Mesothelial cell of epicardium (in vitro differentiated cells): ENCODE measurements at places on chromosomes 4 and X. TPM values are rescaled to one million over a fixed set of nuclear protein-coding genes. Genes with fewer than 3 reads are reported as not detected.

The RAB41 gene
- total RNA-seq, result not detected in 3 replicates

The SLC26A1 gene
- 0.23 to 0.63 TPM (median 0.38 TPM) in 3 replicates for total RNA-seq

- H3K27ac ChIP-seq, result no peak overlapping the region
- H3K36me3 ChIP-seq, result no peaks in the 10 kb centered on the region
- DNase-seq, result no peak
- H3K27me3 ChIP-seq, result no peaks in the 10 kb centered on the region
- no peak overlapping the region for H3K4me3 ChIP-seq
- no peaks in the 10 kb centered on the region for H3K4me1 ChIP-seq
Measured at GRCh38 chrX:144566592-144566991, 680.7 kb upstream of the SPANXN1 start.

DNA sequence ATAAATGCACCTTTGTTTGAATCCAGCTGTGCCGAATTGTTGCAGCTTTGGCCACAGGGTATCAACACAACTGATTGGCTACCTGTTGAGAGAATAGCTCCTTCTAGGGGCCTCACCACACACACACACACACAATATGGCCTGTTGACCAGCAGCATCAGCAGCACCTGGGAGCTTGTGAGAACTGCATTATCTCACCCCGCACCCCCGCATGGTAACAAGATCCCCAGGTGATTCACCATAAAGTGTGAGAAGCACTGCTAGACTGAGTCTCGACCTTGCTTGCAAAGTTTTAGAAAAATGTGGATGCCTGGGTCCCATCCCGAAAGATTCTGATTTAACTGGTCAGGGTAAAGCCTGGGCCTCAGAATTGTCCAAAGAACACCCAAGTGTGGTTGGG lies 176.9 kb upstream of the PRPS2 start:
- H3K36me3 ChIP-seq, result no peaks in the 10 kb centered on the region
- no peaks in the 10 kb centered on the region for H3K4me1 ChIP-seq
- H3K4me3 ChIP-seq, result no peak overlapping the region
- H3K27ac ChIP-seq, result no peak overlapping the region

DNA sequence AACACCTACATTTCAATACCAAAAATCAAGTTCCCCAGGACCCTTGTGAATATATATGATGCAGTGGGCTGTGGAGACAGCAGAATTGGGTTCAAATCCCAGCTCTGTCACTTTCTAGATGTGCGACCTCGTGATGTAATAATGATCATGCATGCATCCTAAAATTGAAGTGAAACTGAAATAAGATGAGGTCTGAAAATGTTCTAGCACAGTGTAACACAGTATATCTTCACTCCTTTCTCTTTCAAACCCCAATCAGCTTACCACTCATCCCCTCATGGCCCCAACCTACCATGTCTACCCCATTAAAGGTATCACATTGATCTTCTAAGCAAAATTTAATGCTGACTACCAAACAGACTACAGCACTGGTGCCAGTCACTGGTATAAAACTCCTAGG lies 69.9 kb upstream of the BRS3 start:
- H3K27ac ChIP-seq, result no peak overlapping the region
- no peak for DNase-seq
- no peak overlapping the region for H3K4me3 ChIP-seq
- H3K36me3 ChIP-seq, result no peaks in the 10 kb centered on the region
- no peaks in the 10 kb centered on the region for H3K4me1 ChIP-seq

DNA sequence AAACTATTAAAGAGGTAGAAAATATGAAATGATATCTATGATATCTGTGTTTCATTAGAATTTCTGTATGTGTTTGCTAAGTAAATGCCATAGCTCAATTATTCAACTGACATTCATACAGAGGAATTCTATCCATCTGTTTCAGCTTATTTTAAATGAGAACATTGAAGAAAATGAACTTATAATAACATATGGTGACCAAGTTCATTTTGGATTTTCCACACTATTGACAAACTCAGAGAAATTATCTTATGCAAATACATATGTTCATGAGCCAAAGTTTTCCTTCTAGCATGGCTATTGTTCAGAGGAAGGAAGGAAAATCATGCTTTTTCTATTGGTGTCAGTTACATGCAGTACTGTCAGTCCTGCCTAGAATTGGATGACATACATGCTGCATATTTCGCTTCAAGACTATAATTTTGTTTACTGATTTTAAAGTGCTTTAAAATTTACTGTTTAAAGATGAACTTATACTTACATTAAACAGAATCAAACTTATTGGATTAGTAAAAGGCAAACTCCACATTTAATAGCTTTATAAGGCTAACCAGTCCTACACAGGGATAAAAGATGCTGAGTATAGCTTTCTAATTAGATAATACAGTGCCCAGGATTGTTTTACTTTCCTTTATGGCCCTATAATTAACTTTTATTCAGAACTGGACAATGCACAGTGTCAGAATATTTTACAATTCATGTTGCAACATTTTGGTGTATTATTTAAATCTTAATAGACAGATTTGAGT lies 646.2 kb downstream of the TRAM1L1 start:
- H3K4me1 ChIP-seq, result peaks cover 1% of the 10 kb centered on the region
- no peak overlapping the region for H3K27ac ChIP-seq
- no peaks in the 10 kb centered on the region for H3K27me3 ChIP-seq
- H3K4me3 ChIP-seq, result no peak overlapping the region

- H3K36me3 ChIP-seq, result no peaks in the 10 kb centered on the region
- no peak overlapping the region for H3K4me3 ChIP-seq
- H3K27me3 ChIP-seq, result peaks cover 2% of the 10 kb centered on the region
- DNase-seq, result no peak
Measured at GRCh38 chrX:104284507-104284906, 29.8 kb upstream of the ESX1 start.

- H3K4me3 ChIP-seq, result no peak overlapping the region
- no peak for DNase-seq
- H3K27ac ChIP-seq, result no peak overlapping the region
- H3K36me3 ChIP-seq, result peaks cover 30% of the 10 kb centered on the region
- H3K27me3 ChIP-seq, result no peaks in the 10 kb centered on the region
- no peaks in the 10 kb centered on the region for H3K4me1 ChIP-seq
Measured at GRCh38 chr4:851701-852430, 25.9 kb upstream of the CPLX1 start.

DNA sequence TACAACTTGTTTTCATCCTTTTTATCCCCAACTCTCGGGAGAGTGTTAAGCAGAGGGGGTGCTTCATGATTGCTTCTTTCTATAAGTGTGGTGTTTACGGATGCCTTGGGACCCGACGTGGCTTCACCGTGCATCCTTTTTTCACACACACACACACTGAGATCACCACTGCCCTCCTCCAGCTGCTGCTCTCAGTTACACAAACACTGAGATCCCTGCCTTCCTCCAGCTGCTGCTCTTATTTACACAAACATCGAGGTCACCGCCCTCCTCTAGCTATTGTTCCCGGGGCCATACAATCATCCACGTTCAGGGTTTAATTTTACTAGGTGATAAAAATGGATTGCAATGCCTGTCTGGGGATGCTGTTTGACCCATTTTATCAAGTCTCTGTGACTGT lies 155.4 kb upstream of the FAM9B start:
- H3K27me3 ChIP-seq, result peaks cover 6% of the 10 kb centered on the region
- H3K4me1 ChIP-seq, result peaks cover 18% of the 10 kb centered on the region
- H3K27ac ChIP-seq, result no peak overlapping the region
- DNase-seq, result no peak

GRCh38 chrX:37754516-37754915 lies 25.3 kb upstream of the CYBB start:
- H3K27ac ChIP-seq, result no peak overlapping the region
- no peaks in the 10 kb centered on the region for H3K4me1 ChIP-seq
- DNase-seq, result no peak
- H3K27me3 ChIP-seq, result no peaks in the 10 kb centered on the region
- no peaks in the 10 kb centered on the region for H3K36me3 ChIP-seq

DNA sequence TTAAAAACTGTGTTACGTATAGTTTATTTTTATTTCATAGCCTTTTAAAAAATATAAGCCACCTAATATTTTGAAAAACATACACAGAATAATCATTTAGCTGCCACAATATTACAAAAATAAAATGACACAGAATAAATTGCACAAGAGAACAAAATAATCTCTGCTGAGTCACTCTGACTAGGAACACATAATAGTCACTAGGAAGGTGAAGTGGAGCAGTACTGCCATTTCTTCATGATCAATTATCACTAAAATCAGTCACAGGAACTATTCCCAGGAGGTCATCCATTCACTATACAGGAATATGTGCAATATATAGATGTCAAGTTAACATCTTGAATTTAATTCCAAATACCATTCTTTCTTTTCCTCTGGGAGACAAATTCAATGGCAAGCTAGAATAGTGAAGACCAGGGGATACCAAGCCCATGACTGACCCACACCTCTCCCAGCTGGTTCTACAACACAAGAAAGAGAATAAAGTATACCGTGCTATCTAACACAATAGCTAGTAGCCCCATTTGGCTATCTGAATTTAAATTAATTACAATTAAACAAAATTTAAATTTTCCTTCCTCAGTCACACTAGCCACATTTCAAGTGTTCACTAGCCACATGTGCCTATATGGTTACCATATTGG lies 5.9 kb downstream of the SMIM43 start:
- no peaks in the 10 kb centered on the region for H3K36me3 ChIP-seq
- no peak overlapping the region for H3K4me3 ChIP-seq
- peaks cover 76% of the 10 kb centered on the region for H3K27me3 ChIP-seq
- no peaks in the 10 kb centered on the region for H3K4me1 ChIP-seq
- no peak for DNase-seq
